GM12865 (cell line): ENCODE measurements at places on chromosomes 13 and 19.

GRCh38 chr13:105838231-105838630 is 697.2 kb downstream of the EFNB2 start:
- DNase-seq: no peak

DNA sequence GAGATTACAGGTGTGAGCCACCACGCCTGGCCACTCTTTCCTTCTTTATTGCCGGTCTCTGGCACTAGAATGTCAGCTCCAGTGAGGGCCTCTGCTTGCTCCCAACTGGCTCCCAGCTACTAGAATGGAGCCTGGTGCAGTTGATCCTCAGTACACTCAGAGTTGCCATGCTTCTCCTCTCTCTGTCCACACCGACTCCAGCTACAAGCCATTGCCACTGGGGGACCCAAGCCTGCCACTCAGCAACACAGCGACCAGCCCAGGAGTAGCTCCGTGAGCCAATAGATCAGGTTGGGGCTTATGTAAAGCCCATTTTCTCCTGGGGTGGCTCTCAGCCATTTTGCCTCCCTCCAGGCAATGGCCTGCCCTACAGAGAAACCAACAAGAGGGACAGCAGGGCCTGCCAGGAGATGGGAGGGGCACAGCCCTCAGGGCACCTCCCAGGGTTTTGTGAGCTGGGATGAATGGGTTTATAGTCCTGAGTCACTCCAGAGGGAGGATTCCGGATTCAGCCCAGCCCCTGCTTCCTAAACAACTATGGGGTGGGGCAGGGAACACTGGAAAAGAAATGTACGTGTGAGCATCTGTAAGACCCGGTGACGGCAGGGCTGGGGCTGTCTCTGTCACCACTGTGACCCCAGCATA is 36.5 kb downstream of the OPA3 start:
- DNase-seq: no peak

- no peak for DNase-seq
Measured at GRCh38 chr13:113118261-113119021, 4.2 kb upstream of the F10 start.

GRCh38 chr19:18417250-18418028 is 1.8 kb upstream of the SSBP4 start:
- DNase-seq: peak; percentile 66

DNA sequence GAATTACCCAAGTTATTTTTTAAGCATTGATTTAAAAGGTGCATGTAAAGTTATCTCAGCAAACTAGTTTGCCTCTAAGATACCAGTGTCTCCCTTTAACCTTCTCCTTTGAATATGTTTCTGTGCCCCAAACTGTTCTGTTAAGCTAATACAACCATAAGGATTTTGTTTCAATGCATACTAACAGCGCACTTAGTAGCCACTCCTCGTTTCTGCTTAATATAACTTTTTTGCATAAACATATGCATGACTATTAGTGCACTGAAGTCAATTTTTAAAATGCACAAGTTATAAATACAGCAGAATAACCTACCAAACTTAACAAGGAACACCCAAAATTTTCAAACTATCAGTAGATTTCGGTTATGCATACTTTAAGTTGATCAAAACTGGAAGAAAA is 79.4 kb downstream of the SERP2 start:
- no peak for DNase-seq

GRCh38 chr19:262125-262524 is 29.1 kb downstream of the PLPP2 start:
- DNase-seq: peak; percentile 44

- no peak for DNase-seq
Measured at GRCh38 chr13:89790696-89791095, 1556.8 kb upstream of the MIR17HG start.

- DNase-seq: no peak
Measured at GRCh38 chr19:5103061-5103701, 134.3 kb downstream of the KDM4B start.
